ENCODE measurements at places on chromosomes 5 and 9.
A peak's percentile ranks its signal among the peaks of the same experiment; 100 is the strongest.

DNA sequence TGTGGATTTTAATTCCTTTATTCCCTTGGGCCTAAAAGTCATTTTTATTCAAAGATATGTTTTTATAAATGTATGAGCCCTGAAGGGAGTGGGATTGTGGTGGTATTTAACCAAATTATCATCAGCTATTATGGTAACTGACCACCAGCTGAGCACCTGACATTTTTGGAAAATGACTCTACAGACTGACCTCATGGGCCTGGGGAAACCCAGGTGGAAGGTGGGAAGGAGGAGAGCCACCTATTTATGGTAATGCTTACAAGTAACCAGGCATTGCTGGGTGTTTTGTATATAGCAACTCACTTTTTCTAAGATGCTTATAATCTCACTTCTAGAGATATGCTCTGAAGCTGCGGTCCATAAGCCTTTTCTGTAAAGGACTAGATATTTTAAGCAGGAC lies 22.3 kb upstream of the NFIB start:
- no peak for DNase-seq

- DNase-seq = no peak
Observed at GRCh38 chr5:20611620-20612019, 623.6 kb upstream of the CDH18 start.

- DNase-seq = no peak
Observed at GRCh38 chr9:134299883-134300282, 26.4 kb upstream of the RXRA start.

DNA sequence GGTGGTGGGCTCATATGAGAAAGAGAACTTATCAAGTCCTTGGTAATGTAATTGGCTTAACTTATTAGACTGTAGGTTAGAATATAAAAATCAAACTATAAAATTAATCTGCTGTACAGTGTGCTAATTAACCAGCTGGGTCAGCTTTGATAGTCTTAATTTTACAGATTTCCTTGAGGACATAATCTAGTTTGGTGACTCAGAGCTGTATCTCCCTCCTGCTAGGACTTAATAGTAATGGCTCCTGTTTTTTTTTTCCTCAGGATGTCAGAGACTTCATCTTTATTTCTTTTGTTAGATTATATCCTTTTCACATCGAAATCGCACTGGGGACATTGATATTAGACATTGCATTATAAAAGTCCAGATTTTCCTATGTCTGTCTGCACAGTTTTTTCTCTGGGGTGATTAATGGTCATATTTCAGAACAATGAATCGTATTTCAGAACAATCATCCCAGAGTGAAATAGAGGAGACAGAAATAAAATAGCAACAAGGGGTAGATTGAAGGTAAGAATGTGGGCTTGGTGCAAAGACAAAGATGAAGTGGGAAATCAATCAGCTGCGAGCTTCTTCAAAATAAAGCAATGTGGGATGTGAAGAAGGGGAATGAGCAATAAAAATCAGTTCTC lies 346.4 kb upstream of the RIOK2 start:
- no peak for DNase-seq

DNA sequence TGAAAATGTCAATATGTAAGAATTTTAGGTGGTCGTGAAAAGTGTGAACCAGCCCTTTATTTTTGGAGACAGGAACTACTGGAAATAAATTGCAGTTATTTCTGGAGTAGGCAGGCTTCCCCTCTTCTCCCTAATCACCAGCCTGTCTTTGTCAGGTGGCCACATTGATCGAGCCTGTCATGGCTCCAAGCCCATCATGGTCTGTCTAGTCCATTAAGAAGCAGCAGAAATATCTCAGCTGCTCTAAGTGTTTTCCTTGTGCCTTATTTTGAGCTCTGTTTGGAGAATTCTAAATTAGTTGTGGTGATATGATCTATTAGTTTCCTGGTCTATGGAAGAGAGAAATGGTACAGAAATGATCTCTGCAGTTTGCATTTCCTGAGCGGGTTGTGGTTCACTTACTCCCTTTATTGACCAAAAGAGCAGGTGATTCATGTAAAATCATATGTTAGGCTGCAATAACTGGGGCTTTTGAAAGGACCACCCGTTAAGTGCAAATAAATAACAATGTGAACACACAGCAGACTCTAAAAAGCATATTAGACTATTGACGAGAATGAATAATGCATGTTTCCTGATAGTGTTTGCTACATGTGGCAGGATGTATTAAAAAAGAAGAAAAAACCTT lies 42.3 kb downstream of the BASP1 start:
- DNase-seq = no peak

GRCh38 chr5:140548300-140548688 lies 832 bp downstream of the EIF4EBP3 start:
- DNase-seq = no peak

DNA sequence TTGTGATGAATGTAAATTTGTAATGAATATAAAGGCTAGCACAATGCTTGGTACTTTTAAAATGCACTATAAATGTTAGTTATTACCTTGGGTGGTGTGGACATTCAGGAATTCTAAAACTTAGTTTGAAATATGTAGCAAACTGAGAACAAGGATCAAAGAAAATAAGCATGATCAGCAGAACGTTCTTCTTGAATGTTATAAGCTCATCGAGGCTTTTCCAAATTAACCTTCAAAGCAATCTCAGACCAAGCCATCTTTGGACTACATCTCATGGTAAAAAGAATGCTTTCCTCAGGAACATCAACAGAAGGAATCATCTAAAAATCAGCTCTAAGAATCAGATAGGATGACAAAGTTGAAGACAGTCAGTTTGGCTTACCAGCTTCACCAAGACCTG lies 146.3 kb downstream of the SLIT3 start:
- DNase-seq = no peak

DNA sequence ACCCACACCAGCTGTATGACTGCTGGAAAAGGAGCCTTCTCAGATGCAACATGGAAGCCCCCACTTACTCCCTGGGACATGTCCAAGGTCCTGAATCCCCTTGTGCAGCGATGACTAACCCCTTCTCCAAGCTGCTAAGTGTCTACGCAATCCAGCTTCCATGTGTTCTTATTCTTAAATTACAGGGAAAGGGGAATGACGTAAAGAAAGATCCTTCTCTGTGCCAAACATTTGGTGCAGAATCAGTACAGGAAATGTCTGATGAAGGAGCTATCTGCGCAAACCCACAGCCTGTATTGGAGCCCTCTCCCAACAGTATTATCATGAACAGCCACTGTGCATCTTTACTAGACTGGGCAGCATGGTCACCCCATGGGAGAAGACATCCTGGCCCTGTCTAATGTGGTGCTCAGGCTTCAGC lies 183.2 kb downstream of the FRMD3 start:
- DNase-seq = peak; percentile 81

DNA sequence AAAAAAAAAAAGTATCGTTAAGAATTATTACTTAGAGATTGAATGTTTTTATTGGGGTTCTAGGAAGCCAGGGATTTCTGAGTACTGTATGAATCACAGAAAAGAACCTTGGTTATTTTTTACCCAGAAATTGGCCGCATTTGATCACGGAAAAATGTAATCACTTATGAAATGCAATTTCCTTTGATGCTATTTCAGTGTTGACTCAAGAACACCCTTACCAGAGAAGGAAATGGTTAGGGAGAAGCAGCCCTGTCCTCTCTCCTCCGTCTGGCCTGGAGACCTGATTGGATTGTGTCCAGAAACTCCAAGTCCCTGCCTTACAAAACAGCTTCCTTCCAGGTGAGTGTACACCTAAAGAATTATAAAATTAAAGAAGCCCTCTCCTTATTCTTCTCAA lies 116.7 kb downstream of the MED10 start:
- DNase-seq = no peak

GRCh38 chr9:90846770-90847419 lies 45.3 kb downstream of the SYK start:
- no peak for DNase-seq

GRCh38 chr5:66345281-66345680 lies 201.2 kb downstream of the SREK1 start:
- no peak for DNase-seq

DNA sequence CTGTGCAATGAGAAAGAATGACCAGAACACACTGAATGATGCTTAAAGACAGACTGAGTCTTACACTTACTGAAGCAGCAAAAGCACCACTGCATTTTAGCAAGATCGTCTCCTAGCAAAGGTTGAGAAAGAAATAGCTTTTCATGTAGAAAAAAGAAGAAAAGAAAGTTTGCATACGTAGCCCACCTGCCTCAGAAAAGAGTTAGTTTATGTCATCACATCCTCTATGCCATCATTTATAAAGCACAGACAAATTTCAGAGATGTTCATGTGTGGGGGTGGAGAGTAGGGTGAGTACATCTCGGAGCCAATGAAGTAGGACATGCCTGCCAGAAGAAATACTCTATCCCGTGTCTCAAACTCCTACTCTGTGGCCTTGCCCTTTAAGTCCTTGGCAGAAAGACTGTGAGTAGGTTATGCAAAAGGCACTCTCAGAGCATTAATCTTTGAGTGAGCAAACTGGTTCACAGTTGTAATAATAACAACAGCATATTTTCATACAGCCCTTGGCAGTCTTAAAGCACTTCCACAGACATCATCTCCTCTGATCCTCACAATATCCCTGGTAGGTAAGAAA lies 22.4 kb downstream of the NRG2 start:
- DNase-seq = no peak

DNA sequence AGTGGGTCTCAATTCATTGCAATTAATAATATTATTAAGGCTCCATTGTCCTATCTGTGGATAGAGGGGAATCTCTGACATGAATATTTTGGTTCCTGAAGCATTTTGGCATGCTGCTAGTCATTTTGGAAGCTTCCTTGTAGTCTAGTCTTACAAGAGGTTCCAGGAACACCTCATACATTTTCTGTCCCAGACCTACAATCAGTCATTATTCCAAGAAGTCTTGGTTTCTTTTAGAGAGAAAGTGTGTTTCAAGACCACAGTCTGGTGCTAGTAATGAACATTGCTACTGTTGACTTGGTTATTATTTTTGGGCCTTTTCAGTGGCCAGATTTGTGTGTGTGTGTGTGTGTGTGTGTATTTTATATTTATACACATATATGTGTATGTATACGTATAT lies 98.9 kb downstream of the ERCC6L2 start:
- DNase-seq = no peak

DNA sequence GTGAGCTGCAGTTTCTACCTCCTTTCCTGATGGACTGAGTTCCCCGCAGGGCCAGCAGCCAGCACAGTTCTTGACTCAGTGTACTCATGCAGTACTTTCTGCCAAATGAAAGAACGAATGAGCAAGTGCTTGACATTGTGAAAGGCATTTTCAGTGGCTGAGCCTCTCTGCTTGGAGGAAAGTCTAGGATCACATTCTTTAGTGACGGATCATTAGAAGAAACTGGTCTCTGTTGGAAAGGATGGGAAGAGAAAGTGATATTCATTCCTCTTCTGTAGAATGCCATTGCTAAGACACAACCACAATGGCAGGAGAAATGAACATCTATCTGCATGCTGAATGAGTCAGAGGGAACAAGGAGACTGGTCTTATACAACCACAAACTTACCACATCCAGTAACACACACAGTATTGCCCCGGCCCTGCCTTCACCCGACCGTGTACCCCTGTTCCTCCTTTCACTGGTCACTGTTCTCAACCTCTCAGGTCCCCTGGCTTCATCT lies 206.9 kb downstream of the CRB2 start:
- peak; percentile 96 for DNase-seq

- DNase-seq = peak; percentile 77
Observed at GRCh38 chr5:149135536-149136201, 5.6 kb upstream of the ABLIM3 start.

- DNase-seq = no peak
Observed at GRCh38 chr5:854217-854616, 3.4 kb upstream of the ZDHHC11 start.

- peak; percentile 31 for DNase-seq
Observed at GRCh38 chr9:112132356-112132755, 42.7 kb downstream of the SUSD1 start.

GRCh38 chr5:150068472-150068871 lies 17.9 kb downstream of the CSF1R start:
- DNase-seq = no peak

GRCh38 chr9:116686693-116687073 lies 422 bp upstream of the TRIM32 start:
- peak; percentile 17 for DNase-seq

- DNase-seq = peak; percentile 25
Observed at GRCh38 chr5:2797981-2798380, 46.5 kb upstream of the IRX2 start.

GRCh38 chr5:174616036-174616435 lies 108.3 kb upstream of the MSX2 start:
- DNase-seq = no peak

- DNase-seq = no peak
Observed at GRCh38 chr5:82863266-82863665, 213.9 kb downstream of the TMEM167A start.

- no peak for DNase-seq
Observed at GRCh38 chr9:1962122-1962521, 53.0 kb upstream of the SMARCA2 start.

DNA sequence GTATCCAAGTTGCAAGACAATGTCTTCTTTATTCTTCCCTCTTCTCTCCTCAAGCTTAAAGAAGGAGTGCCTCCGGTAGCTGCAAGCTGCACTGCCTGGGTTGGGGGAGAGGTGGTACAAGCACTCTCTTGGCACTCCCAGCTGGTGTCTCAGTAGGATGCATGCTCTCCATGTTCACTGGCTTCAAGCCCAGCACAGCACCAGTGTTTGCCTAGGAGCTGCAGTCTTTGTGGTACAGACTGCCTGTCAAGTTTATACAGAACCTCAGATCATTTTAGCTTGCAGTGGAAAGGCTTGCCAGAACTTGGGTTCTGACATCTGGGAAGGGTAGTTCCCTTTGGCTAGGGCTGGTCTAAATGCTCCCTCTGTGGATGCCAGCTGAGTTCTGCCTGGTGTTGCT lies 505.6 kb downstream of the MAN2A1 start:
- DNase-seq = no peak

GRCh38 chr5:149860801-149861322 lies 83.7 kb downstream of the PDE6A start:
- peak; percentile 48 for DNase-seq

DNA sequence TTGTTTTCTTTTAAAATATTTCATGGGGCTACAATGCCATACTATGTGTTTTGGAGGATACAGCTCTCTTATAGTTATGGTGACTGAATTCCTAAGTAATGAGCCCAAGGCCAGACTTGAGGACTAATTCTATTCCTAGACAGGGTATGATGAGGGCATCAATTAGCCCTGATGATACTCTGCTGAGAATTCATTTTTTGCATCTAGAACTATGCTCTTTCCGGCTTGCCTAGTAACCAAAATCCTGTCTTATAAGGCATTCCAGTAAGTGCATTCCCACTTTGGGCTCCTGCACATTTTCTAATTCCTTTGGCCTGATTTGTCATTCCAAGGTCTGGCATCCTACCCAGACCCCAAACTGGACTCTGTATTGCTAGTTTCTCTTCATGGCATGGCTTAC lies 62.4 kb downstream of the MAT2B start:
- DNase-seq = peak; percentile 63

- no peak for DNase-seq
Observed at GRCh38 chr9:102985162-102985895, 9.8 kb upstream of the CYLC2 start.

- no peak for DNase-seq
Observed at GRCh38 chr5:11504065-11504885, 400.0 kb downstream of the CTNND2 start.

DNA sequence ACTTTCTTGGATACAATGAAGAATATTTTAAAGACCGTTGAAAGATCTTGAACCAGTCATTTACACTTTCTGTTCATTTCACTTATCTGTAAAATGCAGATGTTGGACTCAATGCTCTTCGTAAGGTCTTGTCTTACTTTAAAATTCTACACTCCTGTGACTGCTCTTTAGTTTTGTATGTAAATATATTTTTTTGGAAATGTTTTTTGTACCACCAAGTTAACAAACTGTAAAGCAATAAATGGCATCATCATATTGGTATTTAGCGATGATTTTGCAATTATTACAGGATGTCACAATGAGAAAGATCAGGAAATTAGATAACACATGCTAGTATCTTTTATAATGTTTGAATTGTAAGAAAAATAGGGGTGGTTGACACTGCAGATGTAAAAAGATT lies 80.8 kb upstream of the GNAQ start:
- no peak for DNase-seq
